ENCODE measurements at places on chromosomes 16 and 17.

DNA sequence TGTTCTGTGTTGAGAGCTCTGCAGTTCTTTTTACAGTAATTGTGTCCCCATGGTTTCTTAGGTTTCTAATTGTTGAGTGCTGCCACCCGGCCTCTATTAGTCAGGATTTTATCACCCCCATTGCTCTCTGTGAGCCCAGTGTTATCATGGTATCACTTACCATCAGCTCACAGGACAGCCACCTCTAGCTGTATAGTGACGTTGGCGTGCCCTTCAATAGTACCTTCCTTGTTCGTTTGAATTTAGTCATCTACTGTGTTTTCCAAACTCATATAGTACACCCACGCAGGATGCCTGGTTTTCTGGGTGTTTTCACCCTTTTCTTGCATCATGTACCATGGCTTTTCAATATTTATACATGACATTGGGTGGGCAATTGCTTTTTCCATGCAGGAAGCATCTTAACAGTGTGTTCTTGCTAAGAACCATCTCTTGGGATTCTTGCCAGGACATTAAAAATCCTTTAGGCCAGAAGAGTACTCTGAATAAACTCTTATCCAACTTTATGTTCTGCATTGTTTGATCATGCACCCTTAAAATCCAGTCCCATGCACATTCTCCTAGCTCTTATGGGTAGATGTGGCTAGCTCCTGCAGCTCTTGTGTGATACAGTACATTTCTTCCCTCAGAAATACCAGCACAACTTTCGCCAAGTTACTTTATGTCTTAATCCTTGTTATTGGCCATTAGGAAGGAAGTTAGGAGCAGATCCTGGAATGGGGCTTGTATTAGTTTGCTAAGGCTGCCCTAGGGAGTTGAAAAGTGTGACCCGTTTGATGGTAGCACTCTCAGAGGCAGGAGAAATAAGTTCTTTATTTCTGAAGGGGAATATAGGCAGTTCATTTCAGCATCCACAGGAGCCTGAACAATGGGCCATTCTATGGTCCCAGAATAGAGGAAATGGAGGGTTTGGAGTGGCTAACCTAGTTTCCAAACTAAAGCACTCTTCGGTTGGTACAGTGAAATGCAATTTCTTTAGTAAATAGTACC, 11.3 kb upstream of the ABCA10 start:
- DNase-seq = no peak

DNA sequence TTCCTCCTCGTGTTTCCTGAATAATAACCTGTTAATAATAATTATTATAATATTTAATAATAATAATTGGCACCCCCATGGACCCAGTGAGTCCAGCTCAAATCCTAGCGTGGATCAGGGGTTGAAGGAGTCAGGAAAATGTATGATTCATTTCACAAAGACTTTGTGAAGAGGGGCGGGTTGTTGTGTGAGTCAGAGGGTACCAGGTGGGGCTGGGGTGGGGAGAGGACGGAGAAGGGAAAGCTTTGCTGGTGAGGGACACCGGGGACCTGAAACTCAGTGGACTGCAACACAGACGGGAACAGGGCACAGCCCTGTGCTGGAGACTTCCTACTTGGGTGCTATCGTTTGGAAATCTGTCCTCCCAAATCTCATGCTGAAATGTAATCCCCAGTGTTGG, 3.1 kb upstream of the ADORA2B start:
- DNase-seq = no peak

GRCh38 chr16:67546761-67547422, 15.4 kb upstream of the CTCF start:
- DNase-seq = peak; percentile 73

- no peak for DNase-seq
Measured at GRCh38 chr16:89785523-89786155, 30.8 kb downstream of the FANCA start.

DNA sequence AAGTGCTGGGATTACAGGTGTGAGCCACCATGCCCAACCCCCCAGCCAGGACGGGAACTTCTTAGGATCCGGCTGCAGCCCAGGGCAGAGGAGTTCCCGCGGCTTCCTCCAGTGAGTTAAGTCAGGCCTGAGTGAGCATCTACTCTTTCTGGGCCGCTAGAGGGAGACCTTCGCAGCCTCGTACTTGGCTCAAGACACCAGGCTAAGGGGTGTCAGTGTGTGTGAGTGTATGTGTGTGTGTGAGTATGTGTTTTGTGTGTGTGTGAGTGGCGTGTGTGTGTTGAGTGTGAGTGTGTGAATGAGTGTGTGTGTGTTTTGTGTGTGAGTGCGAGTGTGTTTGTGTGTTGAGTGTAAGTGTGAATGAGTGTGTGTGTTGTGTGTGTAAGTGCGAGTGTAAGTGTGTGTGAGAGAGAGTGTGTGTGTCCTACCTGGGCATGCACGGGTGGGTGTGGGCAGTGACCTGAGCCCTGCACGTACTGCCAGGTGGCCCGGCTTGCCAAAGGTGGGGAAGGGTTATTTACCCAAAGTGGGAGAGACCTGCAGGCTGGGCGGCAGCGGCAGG, 58.5 kb downstream of the TMEM235 start:
- peak; percentile 61 for DNase-seq

DNA sequence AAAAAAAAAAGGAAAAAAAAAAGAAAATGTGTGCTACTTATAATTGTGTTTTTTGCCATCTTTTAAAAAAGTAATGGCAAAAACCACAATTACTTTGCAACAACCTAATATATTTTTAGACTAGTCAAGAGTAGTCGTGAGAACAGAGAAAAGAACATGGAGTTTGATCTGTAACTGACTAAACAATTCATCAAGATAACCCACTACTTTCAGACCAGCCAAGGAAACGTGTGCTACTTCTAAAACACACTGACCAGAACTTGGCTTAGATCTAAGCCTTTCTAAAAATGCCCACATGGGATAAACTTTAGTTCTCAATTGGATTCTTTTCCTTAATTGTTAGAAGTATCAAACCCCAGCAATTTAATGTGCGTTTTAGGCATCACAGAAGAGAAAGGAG, 616 bp downstream of the PECAM1 start:
- DNase-seq = no peak

- peak; percentile 20 for DNase-seq
Measured at GRCh38 chr16:80526418-80527061, 14.3 kb upstream of the DYNLRB2 start.

DNA sequence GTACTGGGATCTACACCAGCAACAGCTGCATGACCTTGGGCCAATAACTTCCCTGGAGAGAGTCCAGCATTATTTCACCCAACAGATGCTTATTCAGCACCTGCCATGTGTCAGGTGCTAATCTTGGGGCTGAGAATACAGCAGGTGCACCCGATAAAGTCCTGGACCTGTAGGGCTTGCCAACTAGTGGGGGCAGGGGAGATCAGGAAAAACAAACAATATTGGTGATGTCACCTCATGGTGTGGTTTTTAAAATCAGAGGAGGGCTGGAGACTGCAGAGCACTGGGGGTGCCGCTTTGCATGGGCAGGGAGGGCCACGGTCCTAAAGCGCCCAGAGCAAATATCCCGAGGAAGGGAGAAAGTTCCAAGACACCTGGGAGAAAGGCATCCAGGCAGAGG, 218.8 kb downstream of the C16orf95 start:
- no peak for DNase-seq

- peak; percentile 65 for DNase-seq
Measured at GRCh38 chr17:41835800-41836549, at the start of gene NT5C3B. TSS of gene NT5C3B (minus strand) at chr17:41836232. CDS start at chr17:41836193, 39 bp downstream.

- DNase-seq = no peak
Measured at GRCh38 chr16:3121851-3122467, 9.6 kb downstream of the ZNF205 start.

DNA sequence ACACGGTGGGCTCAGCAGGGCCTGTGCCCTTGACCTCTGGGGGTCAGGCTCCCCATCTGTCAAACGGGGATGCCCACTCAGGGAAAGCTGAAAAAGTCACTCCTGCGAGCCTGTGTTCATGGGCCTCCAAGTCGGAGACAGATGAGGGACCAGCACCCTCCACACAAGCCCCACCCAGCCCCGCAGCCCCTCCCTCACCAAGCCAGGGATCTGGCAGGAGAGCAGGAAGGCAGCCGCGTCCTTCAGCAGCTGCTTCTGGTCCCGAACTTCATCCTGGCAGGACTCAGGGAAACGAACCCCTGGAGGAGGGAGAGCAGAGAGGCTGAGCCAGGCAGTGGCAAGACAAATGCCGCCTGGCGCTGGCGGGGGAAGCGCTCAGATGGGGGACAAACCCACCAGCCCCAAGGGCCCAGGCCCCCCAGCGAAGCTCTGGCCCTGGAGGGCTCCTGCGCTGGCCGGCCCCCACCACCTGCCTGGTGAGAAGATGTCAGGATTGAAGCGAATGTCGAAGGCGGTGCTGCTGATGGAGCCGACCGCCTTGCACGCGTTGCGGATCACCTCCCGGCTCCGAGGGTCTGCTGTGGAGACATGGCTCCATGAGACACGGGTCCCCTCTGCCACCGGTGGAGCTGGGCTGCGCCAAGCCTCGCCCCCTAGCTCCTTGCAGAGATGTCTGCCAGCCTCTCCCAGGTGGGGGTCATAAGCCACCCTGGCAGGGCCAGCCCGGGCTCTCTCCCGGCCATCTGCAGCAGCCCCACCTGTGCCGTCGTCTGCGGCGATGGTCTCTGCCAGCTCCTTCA, 15.4 kb downstream of the CLUH start:
- peak; percentile 9 for DNase-seq

- no peak for DNase-seq
Measured at GRCh38 chr16:11414815-11415775, 69.8 kb downstream of the RMI2 start.

DNA sequence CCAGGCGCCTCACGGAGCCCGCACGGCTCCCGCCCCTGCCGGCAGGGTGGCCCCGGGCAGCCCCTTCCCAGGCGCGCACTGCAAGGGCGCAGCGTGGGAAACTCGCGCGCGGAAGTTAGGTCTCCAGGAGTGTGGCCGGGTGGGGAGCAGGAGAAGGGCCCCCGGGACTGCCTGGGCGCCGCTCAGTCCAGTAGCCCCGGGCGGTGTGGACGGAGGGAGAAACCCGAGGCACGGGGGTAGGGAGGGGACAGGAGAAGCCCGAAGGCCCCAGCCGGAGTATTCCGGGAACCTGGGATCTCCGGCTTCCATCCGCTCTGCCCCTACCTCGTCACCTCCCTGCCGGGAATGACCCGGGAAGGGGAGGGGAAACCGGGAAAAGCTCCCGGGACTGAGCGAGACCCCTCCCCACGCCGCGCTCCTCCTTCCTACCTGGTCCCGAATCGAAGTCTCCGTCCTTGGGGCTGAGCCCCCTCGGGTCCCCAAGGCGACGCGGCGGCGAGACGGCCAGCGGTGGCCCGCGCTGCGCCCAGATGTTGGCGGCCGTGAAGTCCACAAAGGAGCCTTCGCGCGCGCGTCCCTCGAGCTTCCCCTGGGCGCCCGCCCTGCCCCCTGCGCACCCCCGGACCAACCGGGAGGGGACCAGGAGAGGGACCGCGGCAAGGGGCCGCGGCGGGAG, 418 bp downstream of the SOCS3 start:
- DNase-seq = peak; percentile 54

DNA sequence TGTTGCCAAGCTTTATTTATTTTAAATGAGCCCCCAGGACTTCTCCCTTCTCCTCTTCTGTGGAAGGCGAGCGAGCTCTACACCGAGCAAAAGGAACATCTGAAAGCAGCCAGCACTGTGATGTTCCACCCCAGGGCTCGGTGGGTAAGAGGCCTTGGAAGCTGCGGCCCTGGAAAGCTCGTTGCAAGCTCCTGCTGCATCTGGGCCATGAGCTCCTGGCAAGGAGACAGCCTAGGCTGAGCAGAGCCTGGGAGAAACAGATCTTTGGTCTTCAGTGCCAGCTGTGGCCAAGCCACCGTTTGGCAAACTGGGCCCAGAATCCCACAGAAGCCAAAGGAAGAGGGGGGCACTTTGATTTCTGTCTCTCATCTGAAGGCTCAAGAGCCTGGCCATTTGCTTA, 114.1 kb downstream of the ENGASE start:
- no peak for DNase-seq

- no peak for DNase-seq
Measured at GRCh38 chr16:69365901-69366300, 14.3 kb upstream of the TMED6 start.

GRCh38 chr16:73356401-73357079, 308.6 kb upstream of the ZFHX3 start:
- no peak for DNase-seq

DNA sequence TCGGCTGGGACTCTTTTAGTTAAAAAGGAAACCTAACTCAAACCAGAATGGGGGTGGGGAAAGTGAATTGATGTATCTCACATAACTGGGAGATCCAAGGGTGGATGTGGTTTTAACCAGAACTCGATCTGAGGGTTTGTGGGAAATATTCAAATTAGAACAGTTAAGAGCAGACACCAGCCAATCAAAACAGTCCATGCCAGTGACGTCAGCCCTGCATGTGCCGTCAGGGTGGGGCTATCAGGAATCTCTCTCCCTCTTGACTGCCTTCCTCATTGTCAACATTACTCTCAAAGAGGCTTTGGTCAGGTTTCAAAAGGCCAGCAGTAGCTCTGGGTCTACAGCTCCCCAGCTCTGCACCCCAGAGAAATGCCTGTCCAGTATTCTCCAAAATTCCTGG, 94.2 kb upstream of the HSBP1 start:
- DNase-seq = no peak

All from activated B cell treated with CpG ODN at 0.5 μM for 24 hours (primary cell).